B cell (primary cell): ENCODE measurements at places on chromosomes 12 and 14. TPM values are rescaled to one million over a fixed set of nuclear protein-coding genes. Genes with fewer than 3 reads are reported as not detected.
A peak's percentile ranks its signal among the peaks of the same experiment; 100 is the strongest.

DNA sequence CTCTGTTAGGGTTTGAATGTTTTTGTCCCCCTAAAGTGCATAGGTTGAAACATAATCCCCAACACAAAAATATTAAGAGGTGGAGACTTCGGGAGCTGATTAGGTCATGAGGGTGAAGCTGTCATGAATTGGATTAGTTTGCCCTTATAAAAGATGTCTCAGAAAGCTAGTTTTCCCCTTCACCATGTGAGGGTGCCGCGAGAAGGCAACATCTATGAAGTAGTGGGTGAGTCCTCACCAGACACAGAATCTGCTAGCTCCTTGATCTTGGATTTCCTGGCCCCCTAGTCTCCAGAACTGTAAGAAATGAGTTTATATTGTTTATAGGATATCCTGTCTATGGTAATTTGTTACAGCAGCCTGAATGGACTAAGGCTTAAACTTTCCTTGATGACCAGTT, 301.5 kb upstream of the ATP2B1 start:
- no peak for DNase-seq

GRCh38 chr12:19058235-19059021, 71.1 kb upstream of the PLEKHA5 start:
- DNase-seq = no peak

Gene TMTC2
- polyA plus RNA-seq = 2.1 and 2.4 TPM in 2 replicates

DNA sequence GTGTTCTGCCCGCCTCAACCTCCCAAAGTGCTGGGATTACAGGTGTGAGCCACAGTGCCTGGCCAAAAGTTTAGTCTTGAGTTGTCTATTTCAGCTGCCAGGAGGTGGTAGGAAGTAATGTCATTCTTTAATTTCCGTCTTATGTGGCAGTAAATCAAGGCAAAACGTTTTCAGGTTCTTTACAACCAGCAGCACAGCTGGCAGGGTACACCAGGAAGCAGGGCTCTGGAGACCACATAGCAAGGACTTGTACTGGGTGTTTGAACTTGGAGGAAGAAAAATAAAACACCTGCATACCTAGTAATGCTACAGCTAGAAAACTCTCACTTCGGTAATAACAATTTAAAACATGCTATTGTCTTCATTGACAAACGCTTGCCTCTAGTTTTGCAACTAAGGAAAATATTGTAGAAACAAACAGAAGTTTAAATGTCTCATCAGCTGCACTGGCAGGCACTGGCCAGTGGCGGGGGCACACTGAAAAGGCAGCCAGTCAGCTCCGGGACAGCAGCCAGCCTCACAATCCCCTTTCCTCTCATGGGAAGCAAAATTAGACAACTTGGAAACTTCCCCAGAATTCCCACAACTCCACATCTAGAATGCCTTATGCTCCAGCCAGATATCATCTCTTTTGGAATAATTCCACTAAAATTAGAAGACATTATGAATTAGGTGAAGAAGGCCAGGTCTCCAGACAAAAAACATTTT, 72.2 kb downstream of the CLIP1 start:
- DNase-seq = no peak

Gene MANSC4
- 0.25 TPM in 1 of 2 replicates, not detected in the other for polyA plus RNA-seq

DNA sequence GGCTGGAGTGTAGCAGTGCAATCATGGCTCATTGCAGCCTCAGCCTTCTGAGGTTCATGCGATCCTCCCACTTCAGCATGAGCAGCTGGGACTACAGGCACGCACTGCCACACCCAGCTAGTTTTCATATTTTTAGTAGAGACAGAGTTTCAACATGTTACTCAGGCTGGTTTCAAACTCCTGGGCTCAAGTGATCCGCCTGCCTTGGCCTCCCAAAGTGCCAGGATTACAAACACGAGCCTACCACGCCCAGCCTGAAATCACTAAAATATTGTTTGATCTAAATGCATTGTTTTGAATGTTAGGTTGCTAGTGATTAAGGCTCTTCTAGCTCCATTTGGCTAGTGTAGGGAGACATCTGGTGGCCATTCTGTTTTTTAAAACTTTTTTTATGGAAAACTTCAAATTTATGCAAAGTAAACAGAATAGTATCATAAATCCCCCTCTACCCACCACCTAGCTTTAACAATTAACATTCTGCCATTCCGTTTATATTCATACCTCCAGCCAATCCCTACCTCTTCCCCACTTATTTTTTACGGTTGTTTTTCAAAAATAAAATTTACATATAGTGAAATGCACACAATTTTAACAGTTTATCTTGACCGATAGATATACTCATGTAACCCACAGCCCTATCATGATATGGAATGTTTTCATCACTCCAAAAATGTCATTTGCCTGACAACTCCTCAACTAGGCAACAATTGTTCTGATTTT, 37.8 kb downstream of the MYO1H start:
- peak; percentile 27 for DNase-seq

DNA sequence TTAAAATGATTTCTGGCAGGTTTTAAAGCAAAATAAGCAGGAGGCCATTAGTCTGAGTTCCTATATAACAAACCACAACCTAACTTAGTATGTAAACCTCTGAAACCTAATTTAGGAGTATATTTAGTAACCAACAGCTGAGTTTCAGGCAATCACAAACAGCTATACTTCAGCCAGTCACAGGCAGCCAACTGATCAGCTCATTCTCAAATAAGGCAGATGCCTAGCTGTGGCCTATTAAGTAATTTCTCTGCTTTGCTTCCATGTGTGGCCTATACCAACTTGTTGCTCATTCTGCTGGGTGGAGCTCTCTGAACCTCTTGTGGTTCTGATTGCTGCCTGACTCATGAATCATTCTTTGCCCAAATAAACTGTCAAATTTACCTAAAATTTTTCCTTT, 408.9 kb upstream of the FBXO33 start:
- DNase-seq = no peak

DNA sequence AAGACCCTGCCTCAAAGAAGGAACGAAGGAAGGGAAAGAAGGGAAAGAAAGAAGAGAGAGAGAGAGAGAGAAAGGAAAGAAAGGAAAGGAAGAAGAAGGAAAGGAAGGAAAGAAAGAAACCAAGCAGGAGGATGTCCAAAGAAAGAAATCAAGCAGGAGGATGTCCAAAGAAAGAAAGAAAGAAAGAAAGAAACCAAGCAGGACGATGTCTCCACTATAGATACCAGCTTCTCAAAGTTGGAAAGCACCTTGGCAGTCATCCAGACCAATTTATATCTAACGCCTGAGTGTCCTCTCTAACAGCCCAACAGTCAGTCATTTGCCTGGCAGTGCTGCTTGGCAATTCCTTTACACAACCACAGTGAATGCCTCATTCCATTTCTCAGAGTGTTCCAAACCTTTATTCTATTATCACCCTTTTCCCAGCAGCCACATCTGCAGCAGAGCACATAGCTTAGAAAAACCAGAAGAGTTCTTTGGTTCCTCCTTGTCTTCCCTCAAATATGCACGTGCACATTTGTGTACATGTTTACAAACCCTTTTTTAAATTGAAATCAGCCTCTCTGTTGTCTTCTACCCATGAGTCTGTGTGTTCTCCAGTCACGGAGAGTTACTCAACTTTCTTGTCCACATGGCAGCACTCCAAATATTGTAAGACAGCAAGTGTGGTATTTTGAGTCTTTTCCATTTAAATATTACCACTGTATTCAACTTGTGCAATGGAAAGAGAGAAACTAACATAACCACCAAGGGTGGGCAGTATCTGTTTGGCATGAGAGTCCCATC, 138.4 kb downstream of the STXBP6 start:
- no peak for DNase-seq

Gene SRGAP1
- polyA plus RNA-seq = under 0.01 and 0.01 TPM in 2 replicates

- no peak for DNase-seq
Measured at GRCh38 chr12:132319359-132319950, 9.9 kb downstream of the GALNT9 start.

- DNase-seq = no peak
Measured at GRCh38 chr12:29616664-29617406, 119.3 kb upstream of the OVCH1 start.

- no peak for DNase-seq
Measured at GRCh38 chr12:13367973-13368372, 171.4 kb downstream of the EMP1 start.

GRCh38 chr14:71142375-71143038, 235.2 kb downstream of the PCNX1 start:
- peak; percentile 43 for DNase-seq

DNA sequence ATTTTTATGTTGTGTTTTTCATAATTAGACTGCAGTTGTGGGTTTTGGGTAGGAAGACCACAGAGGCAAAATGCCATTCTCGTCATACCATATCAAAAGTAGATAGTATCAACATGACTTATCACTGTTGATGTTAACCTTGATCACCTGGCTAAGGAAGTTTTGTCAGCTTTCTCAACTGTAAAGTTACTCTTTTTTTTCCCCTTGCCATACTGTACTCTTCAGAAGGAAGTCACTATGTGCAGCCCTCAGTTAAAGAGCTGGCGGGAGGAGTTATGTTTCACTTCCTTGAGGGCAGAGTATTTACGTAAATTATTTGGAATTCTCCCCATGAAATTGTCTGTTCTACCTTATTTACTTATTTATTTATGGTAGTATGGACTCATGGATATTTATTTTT, 78.7 kb downstream of the PRORP start:
- no peak for DNase-seq

DNA sequence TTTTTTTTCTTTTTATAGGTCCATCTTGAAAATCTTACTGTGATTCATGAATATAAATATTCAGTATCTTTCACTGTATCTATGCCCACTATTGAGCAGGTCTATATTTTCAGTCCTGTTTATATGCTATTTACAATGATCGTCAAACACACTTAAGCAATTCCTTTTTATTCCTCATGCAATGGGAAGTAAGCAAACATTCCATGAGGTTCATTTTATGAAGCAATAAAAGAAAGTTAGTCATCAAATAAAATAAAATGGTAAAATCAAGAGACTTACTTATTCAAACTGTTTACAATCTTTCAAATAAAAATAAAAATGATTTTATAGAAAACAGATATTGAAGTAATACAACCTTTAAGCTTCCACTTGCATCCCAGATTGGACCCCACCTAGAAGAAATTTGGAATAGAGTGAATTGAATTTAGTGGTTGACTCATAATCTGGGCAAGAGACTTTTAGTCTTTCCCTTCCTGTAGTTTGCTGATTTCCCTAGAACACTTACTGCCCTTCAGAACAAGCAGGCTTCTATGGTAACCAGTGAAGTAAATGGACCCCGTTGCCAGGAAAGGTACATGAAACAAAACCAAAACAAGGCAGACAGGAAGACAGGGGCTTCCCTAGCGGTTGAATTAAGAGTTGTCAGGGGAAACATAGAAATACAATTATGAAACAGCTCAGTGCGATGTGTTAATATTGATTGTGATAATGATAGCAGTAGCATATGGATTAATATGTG, 241.0 kb upstream of the ATP2B1 start:
- peak; percentile 90 for DNase-seq

GRCh38 chr14:80933282-80933681, 8.3 kb downstream of the CEP128 start:
- DNase-seq = no peak

- no peak for DNase-seq
Measured at GRCh38 chr12:2338991-2339431, 286.2 kb downstream of the CACNA1C start.

Gene CCDC177
- polyA plus RNA-seq = not detected in 2 replicates

- DNase-seq = no peak
Measured at GRCh38 chr12:3593906-3594483, 103.0 kb downstream of the PRMT8 start.

GRCh38 chr14:100644383-100644782, 57.2 kb upstream of the BEGAIN start:
- DNase-seq = no peak

Gene ADAMTS20
- polyA plus RNA-seq = not detected in 2 replicates

Gene TAS2R31
- 0.63 and 0.86 TPM in 2 replicates for polyA plus RNA-seq

- no peak for DNase-seq
Measured at GRCh38 chr12:57268264-57268663, 17.3 kb upstream of the STAC3 start.

Gene TPCN1
- 80.8 and 89.0 TPM in 2 replicates for polyA plus RNA-seq

GRCh38 chr14:40252817-40253447, 820.7 kb upstream of the FBXO33 start:
- peak; percentile 4 for DNase-seq

Gene DIO3
- polyA plus RNA-seq = 0.09 TPM in 1 of 2 replicates, not detected in the other

DNA sequence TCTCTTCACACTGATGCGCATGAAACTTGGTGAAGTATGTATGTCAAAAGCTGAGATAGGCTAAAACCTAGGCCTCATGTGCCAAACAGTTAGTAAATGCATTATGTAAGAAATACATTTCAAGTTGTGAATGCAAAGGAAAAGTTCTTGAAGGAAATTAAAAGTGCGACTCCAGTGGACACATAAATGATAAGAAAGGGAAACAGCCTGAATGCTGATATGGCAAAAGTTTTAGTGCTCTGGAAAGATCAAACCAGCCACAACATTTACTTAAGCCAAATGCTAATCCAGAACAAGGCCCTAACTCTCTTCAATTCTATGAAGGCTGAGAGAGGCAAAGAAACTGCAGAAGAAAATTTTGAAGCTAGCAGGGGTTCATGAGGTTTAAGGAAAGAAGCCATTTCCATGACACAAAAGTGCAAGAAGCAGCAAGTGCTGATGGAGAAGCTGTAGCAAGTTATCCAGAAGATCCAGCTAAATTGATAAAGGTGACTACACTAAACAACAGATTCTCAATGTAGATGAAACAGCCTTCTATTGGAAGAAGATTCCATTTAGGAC, 74.2 kb downstream of the GARIN6 start:
- no peak for DNase-seq

- DNase-seq = no peak
Measured at GRCh38 chr14:102417001-102417431, 54.3 kb downstream of the TECPR2 start.
